NCI-H1930 (cell line): ENCODE measurements at places on chromosomes 5 and 9.

DNA sequence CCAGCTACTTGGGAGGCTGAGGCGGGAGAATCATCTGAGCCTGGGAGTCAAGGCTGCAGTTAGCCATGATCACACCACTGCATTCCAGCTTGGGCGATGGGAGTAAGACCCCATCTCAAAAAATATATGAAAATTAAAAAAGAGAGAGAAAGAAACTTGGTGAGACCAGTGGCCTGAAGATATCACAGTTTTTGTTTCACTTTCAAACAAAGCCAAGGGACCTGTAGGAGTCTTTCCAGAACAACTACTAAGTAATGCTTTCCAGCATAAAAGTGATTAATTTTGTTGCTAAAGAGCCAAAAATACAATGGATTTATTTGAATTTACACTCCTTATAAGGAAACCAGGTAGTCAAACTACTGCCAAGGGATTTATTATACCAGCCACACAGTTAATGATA lies 23.5 kb downstream of the GKAP1 start:
- DNase-seq = no peak

DNA sequence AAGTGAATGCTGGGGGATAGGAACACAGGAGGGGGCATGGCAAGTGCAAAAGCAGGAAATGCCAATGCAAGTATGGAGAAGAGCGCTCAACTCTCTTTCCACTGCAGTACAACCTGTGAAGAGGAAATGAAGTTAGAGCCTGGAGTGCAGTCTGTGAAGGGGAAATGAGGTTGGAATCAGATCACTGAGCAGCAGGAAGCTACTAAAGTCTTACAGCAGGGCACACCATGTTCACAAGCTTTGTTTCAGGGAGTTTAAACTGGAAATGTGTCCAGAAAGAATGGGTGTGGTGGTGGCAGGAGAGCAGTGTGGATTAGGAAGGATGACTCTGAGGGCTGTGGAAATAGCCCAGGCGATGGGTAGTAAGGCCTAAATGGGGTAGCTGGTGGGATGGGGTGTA lies 15.4 kb downstream of the ARHGEF37 start:
- DNase-seq = no peak

DNA sequence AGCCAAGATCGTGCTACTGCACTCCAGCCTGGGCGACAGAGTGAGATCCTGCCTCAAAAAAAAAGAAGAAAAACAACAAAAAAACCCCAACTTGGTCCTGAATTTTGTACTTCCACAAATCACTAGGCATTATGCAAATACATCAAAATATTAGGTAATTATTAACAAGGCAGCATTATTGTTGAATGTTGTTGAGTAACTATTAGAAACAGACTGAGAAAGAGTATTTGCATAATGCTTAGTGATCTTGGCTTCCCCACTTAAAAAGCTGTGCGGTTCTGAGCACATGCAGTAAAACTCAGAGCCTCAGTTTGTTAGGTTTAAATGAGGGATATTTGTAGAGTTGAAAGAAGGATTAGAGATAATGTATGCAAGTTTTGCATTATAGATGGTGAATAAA lies 64.2 kb downstream of the SCAMP1 start:
- DNase-seq = no peak

DNA sequence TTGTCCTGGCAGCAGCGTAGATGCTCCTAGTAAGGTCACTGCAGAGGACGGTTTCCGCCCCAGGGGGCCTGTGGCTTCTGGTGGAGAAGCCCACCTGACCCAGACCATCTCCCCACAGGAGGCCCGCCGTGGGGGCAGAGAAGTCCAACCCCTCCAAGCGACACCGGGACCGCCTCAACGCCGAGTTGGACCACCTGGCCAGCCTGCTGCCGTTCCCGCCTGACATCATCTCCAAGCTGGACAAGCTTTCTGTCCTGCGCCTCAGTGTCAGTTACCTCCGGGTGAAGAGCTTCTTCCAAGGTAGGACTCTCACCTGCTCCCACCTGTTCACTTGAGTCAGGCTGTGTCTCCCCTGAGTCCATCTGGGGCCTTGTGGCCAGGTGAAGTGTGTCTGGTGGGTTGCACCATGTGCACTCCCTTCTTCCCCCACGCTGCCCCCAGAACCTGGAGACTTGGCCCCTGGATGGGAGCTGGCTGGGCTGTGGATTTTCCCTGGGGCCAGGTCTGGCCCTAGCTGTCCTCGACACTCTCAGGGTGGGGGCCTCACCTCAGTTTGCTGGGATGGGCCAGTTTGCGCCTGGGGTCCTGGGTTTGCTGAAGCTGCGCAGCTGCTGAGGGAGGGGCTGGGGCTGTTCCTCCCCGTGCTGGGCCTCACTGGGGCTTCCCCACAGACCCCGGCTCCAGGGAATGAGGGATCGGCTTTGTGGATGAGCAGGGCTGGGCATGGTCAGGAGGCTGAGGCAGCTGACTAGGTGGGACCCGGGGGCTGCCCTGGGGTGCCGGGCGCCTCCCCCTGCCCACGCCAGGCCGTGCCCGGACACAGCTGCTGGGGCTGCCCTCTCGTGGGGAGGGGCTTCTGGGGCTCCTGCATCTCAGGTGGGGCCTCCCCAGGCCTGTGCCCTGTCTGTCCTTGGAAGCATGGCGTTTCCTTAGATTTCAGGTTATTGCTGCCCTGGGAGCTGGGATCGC lies 32.4 kb downstream of the AHRR start:
- DNase-seq = no peak

GRCh38 chr9:79744521-79744920 lies 172.8 kb downstream of the TLE4 start:
- DNase-seq = no peak

GRCh38 chr9:91978740-91979414 lies 28.8 kb upstream of the ROR2 start:
- DNase-seq = no peak

DNA sequence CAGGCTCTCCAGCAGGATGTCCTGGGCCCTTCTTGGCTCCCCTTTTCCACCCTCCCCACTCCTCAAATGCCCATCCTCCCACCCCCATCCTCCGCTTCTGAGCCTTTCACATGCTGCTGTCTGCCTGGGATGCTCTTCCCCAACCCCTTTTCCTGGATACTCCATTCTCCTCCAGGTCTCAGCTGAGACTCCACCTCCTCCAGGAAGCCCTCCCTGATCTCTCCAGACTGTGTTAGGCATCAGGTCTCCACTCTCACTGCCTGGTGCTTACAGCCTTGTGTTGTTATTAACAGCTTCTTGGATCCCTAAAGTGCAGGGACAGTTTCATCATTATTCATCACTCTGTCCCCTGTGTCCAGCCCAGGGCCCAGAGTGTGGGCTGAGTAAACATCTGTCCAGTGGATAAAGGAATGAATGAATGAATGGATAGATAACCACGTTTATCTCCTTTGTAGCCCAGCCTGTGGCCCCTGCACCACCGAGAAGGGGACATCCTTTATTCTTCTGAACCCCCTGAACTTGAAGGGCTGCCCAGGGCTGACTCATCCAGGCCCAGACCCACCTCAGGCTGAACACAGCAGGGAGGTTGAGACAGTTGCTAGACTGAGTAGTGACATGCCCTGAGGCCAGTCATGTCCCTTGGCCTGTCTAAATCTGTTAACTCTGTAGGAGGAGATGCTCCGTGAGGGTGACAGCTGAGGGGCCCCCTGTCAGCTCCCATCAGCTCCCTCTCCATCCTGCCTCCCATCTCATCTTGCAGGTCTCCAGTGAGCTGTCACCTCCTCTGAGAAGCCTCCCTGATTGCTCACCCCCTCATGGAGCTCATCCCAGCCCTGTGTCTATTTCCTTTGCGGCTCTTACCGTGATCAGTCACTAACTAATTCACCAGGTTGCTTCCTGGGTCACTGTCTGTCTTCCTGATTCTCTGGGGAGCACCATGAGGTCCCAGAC lies 14.6 kb upstream of the LAMC3 start:
- no peak for DNase-seq

- no peak for DNase-seq
These were observed 6.2 kb downstream of the PDLIM4 start for GRCh38 chr5:132263548-132264261.

DNA sequence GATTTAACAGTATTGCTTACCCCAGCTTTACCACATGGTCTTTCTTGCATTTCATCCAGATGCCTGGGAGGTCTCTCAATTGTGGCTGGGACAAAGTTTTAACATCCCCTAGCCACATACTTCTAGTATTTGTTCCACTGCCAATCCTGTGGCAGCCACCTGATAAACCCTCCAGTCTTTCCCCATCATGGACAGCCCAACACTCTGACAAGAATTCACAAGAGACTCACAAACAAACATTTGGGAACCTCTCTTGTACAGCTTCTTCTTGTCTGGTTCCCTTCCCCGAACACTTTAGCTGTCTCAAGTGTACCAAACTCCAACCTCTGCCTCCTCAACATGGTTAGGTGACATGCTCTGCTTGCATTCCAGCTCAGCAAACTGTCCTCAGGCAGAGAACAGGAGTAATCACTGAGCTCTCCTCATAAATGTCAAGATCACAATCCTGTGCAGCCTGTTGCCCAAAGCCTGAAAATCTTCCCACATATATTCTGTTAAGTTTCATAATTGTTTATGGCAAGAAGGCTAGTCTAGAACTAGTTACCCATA lies 59.7 kb downstream of the STRBP start:
- DNase-seq = no peak

- no peak for DNase-seq
These were observed 24.7 kb downstream of the SLC9A3 start for GRCh38 chr5:499233-500209.

DNA sequence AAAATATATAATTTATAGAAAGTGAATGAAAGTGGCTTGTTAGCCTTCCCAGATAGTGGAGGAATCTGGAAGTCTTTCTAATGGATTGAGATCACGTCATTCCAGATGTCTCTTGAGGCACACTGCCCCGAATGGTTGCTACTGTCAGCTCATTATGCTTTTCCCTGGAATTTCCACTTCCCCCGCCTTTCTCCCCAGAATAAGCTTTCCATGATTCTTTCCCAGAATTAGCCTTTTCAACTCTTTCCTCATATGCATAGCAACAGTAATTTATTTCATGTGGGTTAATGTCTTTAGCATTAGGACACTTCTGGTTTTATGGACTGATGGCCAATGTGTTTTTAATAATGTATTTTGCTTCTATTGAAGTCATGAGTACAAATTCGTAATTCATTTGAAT lies 81.5 kb downstream of the PALM2AKAP2 start:
- DNase-seq = no peak

DNA sequence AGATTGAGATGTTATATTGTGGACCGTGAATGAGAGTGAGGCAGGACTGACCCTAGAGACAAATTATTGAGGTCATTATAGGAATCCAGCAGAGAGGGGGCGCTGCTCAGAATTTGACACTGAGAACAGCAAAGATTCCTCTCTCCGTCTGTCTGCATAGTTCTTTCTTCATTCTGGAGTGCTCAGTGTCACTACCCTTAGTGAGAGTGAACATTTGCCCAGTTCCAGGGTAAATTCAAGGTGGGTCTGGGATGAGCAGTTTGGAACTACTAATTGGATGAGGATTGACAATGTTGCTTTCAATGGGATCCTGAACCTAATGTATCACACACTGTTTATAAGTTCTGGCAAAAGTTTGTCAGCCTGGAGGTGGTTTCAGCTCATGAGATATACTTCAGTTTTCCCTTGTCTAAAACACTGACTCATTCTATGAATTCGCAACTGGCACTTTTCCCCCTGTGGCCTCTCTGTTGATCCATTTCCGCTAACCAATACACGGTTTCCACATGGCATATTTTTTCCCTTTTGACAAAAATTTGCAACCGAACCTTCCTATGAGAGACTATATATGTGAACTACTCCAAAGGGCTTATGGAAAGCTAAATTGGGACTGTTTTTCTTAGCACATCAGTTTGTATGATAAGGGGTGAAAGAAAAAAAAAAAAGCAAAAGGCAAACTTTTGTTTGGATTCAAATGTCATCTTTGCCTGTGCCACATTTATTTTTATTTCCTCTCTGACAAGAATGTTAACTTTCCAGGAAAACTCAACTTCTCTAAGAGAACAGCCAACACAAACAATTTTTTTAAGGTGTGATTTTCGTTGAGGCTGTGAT lies 1240.7 kb upstream of the WWC1 start:
- no peak for DNase-seq

DNA sequence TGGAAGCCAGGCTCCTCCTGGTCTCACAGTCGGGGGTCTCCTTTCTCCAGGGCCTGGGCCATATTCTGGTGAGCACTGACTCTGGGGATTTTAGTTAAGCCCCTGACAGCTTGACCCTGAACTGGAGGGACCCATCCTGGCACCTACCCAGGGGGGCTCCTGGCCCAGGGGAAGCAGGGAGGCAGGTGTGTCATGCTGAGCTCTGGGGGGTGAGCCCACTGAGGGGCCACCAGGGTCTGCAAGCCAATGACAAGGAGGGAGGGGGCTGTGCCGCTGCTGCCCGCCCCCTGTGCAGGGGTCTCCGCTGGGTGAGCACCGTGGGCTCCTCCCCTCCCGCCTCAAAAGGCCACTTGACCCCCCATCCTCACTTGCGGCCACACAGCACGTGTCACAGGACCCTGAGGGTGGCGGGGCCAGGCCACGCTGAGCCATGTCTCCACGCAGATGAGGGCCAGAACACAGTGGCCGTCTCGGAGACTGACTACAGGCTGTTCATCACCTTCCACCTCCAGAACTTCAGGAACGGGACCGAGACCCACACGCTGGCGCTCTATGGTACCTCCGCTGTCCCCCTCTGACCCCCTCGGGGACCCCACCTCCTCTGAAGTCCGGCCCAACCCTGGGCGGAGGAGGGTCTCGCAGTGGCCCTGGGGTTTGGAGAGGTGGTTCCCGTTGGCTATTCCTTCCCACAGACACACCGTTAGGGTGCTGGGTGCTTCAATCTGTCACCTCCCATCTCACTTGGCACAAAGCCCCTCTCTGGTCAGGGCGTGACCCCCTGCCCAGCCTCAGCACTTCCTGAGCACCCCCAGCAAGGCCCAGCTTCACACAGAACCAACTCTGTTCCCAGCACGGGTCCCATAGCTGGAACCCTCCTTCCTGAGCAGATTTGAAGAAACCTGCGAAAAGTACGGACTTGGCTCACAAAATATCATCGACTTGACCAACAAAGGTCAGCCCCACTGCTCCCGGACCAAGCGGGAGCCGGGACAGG lies 2.0 kb downstream of the LCN9 start:
- DNase-seq = no peak

DNA sequence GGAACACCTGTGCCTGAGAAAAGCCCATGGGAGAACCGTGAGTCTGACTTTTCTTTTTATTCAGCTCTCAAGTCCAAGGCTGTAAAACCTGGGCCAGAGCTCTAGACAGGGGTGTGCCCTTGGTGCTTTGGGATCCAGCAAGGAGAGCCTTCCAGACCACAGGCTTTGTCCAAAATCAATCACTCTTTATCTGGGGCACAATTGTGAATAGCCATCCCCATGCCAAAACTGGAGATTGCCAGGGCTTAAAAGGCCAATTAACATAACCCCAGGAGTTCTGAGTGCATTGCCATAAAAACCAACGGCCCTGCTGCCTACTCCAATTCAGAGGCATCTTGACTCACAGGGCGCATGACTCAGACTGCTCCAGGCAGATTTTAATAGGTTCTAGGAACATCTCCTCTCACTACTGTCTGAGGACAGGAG lies 391.8 kb downstream of the ARHGEF28 start:
- DNase-seq = peak; percentile 44
